ENCODE measurements at places on chromosomes 11 and 22.

- no peak for DNase-seq
These were observed 7.1 kb downstream of the INPPL1 start for GRCh38 chr11:72231396-72232259.

- no peak for DNase-seq
These were observed 705 bp downstream of the UNC93B1 start for GRCh38 chr11:68002938-68003845.

DNA sequence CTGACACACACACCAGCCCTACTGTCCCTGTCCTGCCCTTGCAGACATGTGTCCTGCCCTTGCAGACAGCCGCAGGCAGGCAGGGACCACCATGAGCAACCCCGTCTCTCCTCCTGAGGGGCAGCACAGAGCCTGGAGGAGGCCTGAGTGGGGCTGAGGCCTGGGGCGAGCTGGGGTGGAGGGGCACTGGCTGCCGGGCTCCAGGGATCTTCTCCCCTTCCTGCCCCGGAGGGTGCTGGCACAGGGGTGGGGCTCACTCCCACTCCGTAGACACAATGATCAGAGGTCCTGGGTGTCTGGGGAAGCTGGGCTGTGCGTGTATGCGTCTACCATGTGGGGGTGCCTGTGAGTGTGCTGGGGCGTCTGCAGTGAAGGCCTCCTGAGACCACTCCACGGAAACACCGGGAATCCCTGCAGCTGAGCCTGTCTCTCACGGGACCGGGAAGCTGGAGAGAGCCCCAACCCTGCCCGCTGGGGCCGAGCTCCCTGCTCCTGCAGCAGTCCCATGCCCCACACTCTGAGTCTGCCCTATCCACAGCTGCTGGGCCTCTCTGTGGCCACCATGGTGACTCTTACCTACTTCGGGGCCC lies 588 bp downstream of the TSPAN32 start:
- no peak for DNase-seq

- DNase-seq: no peak
These were observed 120.3 kb upstream of the FAT3 start for GRCh38 chr11:92104349-92104748.

DNA sequence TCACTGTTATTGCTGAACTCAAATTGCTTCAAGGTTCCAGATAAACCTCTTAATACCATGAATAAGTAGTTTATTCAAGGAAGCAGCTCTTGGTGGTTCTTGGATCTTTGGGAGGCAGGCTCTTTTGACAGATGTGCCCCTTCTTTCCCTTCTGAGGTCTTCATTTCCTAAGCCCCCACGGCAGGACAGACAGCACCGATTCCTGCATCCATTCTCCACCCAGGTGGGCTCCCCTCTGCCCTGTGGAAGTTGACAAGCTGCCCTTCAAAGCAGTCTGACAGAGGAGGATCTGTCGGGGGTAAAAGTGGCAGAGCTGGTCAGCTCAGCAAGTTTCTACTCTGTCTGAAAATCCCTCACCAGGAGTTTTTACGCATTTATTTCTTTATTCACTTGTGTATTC lies 605.3 kb upstream of the B3GAT1 start:
- no peak for DNase-seq
